ENCODE measurements at places on chromosomes 5 and 9.

DNA sequence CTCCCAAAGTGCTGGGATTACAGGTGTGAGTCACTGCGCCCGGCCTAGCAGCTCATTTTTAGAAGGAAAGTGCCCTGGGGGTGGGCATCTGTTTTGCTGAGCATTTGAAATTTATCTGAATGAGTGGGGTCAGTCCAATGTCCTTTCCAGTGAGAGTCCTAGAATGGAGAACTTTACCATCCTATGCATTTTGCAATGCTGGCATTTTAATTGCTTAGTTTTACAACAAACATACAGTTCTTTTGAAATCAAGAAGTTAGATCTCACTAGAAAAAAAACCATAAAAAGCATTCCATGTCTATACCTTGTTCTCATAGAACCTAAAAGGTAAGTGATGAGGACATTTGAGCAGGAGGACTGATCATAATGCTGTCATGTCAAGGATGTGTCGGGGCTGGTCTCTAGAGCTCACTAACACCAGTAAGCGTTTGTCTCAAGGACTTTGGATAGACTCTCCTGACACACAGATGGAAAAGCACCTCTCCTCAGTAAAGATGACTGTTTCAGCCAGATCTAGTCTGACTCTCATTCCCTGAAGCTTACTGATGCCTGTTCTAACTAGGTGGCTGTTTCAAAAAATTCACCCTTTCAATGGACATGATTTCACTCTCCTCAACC, 83.9 kb downstream of the DCP2 start:
- no peak for DNase-seq

DNA sequence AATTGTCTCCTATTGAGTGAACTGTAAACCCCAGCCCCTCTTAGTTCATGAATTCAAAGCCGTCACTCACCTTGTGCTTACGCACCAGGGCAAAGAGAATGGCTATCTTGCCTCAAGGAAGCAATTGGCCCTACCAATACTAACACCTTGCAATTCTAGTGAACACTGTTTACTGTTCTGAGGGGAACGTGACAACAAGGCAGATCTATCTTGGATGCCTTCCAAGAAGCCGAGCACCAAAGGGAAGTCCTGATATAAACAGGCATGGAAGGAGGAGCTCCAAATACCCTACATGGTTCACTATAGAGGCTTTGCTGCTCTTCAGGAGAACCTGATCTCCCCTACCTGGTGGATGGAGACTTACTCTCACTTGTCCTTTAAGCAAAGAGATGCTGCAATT, 1.7 kb upstream of the PLPPR1 start:
- no peak for DNase-seq

DNA sequence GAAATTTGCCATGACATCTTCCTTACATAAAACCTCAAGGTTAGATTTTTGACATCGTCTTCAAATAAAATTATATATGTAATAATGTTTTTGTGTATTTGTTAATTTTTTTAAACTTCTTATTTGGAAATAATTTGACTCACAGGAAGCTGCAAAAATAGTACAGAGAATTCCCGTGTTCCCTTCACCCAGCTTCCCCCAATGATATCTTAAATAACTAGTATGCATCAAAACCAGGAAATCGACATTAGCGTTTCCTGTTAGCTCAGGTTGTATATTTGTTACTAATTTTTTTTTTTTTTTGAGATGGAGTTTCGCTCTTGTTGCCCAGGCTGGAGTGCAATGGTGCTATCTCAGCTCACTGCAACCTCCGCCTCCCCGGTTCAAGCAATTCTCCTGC, 86.3 kb upstream of the SPRY4 start:
- DNase-seq: no peak

GRCh38 chr9:91418215-91418610, 5.4 kb downstream of the NFIL3 start:
- no peak for DNase-seq

DNA sequence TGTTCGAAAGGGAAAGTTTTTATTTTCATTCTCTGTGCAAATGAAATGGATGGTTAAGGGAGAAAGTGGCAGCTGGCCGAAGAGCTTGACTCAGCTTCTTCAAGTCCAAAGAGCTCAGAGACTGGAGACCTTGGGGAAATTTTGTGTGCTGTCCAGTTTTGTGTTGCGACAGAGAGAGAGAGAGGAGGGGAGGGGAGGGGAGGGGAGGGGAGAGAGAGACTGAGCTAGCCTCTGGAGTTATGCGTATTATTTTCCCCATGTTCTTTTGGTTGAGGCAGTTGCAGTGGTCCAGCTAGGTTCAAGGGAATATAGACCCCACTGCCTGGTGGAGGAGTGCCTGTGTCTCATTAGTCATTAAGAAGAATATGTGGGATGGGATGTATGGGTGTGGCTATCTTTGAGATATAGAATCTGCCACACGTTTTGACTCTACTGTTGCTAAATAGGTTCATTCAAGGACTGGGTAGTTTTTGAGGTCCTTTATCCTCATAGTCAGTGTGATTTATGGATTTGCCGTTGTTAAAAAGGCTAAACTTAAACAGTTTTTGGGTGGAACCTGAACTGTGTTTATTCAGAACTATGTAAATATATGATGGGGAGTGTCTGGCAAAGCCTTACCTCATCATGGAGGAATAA, 69.7 kb downstream of the ARHGAP26 start:
- DNase-seq: no peak

DNA sequence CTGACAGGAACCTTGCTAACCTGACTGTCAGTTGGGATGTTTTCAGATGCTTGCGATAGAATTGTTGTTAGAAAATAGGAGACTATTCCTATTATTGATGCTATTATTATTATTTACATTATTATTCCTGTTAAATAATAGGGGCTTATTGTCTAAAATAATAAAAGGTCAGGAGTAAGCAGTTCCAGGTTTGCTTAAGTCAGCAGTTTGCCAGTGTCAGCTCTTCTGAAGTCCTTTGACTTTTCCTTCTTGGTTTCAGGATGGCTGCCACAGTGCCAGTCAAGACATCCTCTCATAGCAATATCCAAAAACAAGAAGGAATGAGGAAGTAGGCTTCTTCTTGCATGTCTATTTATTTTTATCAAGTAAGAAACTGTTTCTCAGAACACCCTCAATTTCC, 141.7 kb upstream of the MARCHF11 start:
- no peak for DNase-seq

DNA sequence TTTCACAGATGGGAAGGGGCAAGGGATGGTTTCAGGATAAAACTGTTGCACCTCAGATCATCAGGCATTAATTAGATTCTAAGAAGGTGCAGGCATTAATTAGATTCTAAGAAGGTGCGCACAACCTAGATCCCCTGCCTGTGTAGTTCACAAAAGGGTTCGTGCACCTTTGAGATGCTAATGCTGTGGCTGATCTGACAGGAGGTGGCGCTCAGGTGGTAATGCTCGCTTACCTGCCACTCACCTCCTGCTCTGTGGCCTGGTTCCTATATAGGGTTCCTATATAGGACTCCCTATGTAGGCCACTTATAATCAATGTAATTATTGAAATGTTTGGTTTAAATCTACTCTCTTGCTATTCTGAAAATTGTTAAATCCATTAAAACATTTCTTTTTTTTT, 171.0 kb downstream of the MSX2 start:
- DNase-seq: no peak

DNA sequence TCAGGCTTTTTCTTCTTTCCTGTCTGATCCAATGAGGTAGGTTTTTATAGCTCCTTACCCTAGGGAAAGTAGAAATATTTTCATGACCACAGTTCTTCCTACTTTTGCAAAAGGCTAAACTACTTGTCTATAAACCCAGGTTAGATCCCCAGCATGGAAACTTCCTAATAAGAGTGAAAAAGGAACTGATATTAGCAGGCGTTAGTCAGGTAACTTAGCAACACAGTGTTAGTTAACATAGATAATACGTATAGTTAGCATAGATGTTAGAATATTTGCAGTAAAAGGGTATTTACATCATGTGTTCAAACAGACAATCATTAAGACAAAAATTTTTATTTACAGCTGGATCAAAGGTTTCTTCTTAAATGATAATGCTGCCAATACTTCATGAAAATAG, 162.9 kb upstream of the DAB2 start:
- DNase-seq: no peak

GRCh38 chr5:126497506-126497905, 74.3 kb downstream of the GRAMD2B start:
- DNase-seq: no peak

GRCh38 chr5:72166070-72166979, 59.0 kb downstream of the MAP1B start:
- DNase-seq: peak; percentile 77

GRCh38 chr9:36217256-36217968, 26.7 kb downstream of the CLTA start:
- no peak for DNase-seq

DNA sequence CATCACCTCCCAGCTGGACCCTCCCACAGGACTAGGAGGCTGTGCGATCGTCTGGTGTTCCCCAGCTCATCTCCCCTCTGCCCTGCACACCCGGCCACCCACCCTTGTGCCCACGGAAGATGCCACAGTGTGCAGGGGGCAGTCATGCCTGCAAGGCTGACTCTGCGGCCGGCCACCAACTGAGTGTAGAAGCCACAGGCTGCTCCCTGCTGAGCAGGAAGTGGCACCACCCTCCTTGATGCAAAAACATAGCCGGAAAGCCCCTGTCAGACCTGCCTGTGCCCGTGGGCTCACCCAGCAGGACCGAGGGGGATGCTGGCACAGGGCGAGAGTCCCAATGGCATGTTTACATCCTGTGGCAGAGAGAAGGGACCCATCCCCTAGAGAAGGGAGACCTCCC, 40.3 kb upstream of the SLC12A7 start:
- no peak for DNase-seq

DNA sequence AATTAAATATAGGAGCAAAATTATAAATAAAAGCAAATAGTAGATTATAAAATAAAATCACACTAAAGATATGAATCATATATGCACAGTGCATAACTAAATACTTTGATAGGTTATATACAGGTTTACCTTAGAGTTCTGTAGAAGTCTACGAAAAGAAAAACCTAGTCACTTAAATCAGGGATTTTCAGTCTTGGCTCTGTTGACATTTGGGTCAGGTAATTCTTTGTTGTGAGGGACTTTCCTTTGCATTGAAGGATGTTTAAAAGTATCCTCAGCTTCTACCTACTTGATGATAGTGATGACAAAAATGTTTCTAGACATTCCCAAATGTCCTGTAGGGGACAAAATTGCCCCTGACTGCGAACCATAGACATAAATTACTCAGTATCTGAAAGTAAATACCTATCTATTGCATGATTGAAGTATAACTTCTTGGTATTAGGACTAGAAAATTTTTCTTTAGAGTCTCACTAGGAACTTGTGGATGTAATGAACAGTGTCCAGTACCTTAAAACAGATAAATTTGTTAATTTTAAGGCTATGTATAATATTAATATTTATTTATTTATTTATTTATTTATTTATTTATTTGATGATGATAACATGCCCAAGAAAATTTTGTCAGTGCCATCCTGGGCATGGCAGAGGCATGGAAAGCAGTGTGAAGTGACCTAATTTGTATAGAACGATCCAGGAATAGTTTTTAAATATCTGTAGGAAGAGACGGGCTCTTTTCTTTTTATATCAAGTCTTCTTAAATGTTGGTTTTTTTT, 44.0 kb upstream of the LRRC70 start:
- no peak for DNase-seq

DNA sequence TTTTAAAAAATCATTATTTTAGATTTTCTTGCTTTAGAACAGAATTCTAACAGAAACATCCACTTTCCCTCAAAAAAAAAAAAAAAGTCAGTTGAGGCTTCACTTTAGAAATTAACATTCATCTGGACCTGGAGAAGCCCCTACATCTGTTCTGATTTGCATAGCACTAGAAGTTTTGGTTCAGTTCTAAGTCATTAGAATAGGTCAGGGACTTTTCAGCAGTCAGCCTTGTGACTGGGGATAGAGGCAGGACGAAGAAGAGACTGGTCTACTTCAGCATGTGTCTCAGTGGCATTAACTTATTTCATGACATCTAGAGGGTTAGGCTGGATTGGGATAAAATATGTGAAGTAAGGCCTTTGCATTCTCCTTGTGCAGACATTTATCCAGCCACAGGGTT, 215.8 kb upstream of the DAB2 start:
- DNase-seq: no peak

GRCh38 chr9:13445103-13445500, 165.6 kb upstream of the MPDZ start:
- DNase-seq: no peak

DNA sequence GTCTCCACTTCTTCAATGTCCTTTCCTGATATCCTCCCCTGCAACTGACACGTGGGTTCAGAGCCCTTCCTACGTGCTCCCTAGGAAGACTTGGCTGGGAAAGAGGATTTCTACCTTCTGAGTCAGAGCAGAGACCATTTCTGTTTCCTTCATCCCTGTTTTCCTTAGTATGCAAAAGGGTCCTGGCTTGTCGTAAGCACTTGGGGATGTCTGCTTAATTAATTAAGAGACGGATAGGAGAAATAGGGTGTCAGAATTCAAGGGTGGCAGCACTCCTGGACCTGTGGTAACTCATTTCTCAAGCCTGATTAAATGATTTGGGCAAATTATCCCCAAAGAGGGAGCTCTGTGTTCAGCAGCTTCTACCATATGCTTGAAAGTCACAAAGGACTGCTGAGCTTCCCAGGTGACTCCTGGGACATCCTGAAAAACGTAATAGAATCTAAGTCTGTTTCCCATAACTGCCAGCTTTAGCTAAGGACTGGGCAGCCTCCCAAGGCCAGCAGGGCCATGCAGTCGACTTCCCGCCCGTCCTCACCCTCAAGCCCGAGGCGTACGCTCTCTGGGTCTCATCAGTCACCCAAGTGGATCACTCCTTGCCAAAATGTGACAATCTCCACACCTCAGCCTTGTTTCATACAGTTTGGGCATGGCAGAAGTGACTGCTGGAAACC, 20.5 kb downstream of the ABCA1 start:
- peak; percentile 87 for DNase-seq

DNA sequence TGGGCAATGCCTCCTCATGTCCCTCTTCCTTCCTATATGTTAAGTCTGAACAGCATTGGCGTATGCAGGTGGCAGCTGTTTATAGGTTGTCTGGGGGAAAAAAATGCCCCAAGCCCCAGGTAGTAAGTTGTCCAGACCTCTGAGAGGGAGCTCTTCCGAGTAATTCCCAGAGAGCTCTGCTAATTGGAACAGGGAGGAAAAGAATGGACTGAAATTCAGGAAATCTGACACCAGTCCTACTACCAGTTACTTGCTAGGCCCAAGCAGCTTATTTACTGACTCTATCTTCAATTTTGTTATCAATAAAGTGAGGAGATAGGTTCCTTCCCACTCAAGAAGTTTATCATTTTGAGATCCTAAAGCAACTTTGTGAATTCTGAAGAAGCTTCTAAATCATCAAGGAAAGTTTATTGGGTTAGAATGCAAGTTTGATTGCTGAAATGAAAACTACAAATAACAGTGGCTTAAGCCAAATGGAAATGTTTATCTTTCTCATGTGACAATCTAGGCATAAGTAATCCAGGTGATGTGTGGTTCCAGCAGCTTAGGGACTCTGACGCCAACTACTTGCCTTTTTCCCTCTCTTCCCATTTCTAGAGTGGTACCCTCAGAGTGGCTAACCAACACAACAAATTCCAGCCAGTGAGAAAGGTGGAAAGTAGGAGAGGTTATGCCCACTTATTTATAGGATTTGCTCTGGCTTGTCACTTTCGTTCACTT, 5.6 kb downstream of the STK32A start:
- DNase-seq: no peak

- no peak for DNase-seq
Observed at GRCh38 chr5:24598956-24599355, 45.8 kb downstream of the CDH10 start.

- no peak for DNase-seq
Observed at GRCh38 chr9:87517732-87518131, 20.1 kb downstream of the DAPK1 start.

- no peak for DNase-seq
Observed at GRCh38 chr5:129027260-129027659, 62.0 kb downstream of the SLC27A6 start.

GRCh38 chr5:143051244-143052058, 281.3 kb downstream of the ARHGAP26 start:
- peak; percentile 69 for DNase-seq

Data from fibroblast of skin of back (primary cell).